ENCODE measurements at places on chromosomes 4 and X.

- DNase-seq = no peak
These were observed 24.7 kb downstream of the CUL4B start for GRCh38 chrX:120536061-120536460.

- no peak for DNase-seq
These were observed at the start of gene SLC16A2 for GRCh38 chrX:74421036-74421739. TSS of gene SLC16A2 (plus strand) at chrX:74421493. CDS start at chrX:74421638, 145 bp downstream.

- peak; percentile 35 for DNase-seq
These were observed 239.4 kb upstream of the STK26 start for GRCh38 chrX:131783555-131784308.

GRCh38 chr4:152100379-152101201 lies 339.8 kb upstream of the GATB start:
- peak; percentile 48 for DNase-seq

GRCh38 chr4:80094191-80094590 lies 21.2 kb upstream of the ANTXR2 start:
- DNase-seq = no peak

DNA sequence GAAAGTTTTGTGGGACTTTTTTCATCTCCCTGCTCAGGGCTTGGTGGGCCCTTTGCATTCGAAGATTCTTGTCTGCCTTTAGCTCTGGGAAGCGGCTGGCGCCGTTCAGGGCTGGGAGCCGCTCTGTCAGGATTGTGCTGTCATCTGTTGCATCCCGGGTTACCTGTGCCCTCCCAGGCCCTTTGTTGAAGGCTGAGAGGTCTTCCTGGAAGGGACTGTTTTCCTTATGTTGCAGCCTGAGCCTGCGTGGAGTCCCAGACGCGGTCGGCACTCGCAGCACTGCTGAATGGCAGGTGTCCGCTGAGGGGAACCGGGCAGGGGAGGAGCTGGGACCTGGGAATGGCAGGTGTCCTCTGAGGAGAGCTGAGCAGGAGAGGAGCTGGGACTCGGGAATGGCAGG lies 15.9 kb downstream of the RGS12 start:
- DNase-seq = no peak

GRCh38 chrX:72052415-72053090 lies 79.2 kb downstream of the RTL5 start:
- no peak for DNase-seq

DNA sequence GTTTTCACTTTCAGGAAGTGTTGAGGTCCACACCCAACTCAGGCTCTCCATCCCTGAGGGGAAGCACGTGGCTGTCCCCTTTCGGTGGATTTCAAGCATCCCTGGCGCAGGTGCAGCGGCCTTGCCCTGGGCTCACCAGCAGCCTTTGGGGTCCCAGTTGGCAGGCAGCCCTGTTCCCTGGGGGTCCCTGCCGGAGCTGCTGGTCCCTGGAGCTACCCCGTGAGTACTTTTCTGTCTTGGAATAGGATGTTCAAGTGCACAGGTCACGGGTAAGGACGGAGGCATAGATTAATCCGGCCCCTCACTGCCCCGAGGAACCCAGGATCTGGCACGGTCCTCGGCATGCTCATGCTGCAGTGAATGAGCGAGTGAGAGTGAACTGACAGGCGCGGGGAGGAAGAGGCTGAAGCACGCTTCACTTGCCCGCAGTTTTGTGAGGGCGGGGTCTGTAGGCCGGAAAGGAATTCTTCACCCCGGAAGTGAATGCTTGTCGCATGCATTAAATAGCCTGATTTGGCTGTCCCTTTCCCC lies 117.2 kb upstream of the FAT1 start:
- no peak for DNase-seq

- no peak for DNase-seq
These were observed 1.6 kb downstream of the RPL34 start for GRCh38 chr4:108622022-108622421.

GRCh38 chr4:121050300-121050699 lies 22.0 kb downstream of the NDNF start:
- no peak for DNase-seq

DNA sequence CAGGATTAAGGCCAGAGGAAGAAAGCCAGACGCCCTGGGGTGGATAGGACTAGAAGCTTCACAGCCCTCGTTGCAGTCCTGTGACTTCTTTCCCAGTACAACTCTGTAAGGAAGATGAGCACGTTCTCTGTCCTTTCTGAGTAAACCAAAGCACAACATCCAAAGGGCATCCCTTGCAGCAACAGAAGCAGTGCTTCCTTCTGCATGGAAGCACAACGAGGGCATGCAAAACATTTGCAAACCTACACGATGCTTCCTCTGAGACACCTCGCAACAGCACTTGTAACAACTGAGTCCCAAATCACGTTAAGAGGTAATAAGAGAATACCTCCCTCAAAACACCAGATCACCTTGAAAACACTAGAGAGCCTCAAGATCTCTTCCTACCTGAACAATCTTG lies 335.7 kb upstream of the RASGEF1B start:
- DNase-seq = no peak

DNA sequence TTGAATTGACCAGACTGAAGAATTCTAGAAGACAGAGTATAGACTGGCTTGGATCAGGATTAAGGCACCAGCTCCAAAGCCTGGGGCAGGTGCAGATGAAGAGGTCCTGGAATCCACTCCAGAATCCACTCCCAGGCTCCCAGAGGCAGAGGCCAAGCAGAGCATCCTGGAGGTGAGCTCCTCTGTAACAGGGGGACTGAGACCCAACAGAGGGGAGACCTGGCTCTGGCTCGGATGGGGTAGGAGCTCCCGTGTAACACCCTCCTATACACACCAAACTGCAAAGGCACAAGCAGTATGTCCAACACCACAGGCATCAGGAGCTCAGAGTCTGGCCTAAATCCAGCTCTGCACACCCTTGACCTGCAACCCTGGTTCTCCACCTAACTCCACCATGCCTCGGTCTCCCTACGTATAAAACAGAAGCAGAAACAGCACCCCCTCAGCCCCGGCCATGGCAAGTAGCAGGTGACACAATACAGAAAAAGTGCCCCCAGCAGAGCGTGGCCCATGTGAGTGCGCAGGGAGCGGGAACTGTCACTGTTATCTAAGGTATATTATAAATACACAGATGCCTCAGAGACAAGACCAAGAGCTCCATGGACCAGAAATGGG lies 14.9 kb downstream of the RNF212 start:
- DNase-seq = no peak

DNA sequence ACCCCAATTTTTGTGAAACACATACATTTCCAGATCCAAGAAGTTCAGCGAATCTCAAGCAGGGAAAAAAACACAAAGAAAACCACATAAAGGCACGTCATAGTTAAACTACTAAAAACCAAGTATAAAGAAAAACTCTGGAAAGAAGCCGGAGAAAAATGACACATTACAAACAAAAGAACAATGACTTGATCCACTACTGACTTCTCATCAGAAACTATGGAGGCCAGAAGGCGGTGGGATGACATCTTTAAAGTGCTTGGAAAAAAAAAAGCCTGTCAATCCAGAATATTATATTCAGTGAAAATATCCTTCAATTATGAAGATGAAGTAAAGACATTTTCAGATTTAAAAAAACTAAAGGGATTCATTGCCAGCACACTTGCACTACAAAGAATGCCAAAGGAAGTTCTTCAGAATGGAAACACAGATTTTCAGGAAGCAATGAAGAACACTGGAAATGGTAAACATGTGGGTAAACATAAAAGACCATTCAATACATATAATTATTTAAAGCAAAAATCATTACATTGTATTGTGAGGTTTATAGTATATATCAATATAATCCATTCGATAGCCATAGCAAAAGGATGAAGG lies 32.6 kb upstream of the PPP2R2C start:
- no peak for DNase-seq

DNA sequence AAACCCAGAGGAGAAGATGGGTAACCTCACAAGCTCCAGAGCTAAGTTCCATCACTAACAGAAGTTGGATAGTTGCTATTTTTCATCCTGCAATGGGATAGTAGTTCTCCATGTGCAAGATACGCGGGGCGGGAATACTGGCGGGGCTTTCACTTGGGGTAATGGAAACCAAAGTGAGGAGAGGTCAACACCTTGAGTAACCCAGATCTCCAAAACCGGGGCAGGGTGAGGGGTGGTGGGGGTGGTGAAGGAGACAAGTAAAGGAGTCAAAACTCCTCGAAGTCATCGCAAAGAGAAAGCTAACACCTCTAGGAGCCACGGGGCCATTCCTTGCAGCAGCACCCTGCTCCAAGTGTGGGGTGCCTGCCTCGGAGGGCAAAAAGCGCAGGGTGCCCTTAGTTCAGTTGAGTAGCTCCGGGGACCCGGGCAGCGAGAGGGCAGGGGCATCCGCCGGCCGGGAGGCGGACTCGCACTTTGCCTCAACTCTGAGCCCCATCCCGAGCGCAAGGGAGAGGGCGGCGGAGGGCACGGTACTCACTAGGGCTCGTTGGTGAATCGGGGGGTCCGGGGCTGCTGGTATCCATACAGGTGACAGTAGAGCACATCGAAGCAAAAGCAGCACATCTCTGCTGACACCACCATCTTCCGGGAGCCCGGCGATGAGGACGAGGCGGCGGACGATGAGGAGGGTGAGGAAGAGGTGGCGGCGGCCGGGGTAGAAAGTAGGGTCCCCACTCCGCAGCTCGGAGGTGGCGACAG lies 645 bp downstream of the AMMECR1 start:
- DNase-seq = peak; percentile 6

- no peak for DNase-seq
These were observed 54.2 kb downstream of the TMA16 start for GRCh38 chr4:163548481-163549243.

DNA sequence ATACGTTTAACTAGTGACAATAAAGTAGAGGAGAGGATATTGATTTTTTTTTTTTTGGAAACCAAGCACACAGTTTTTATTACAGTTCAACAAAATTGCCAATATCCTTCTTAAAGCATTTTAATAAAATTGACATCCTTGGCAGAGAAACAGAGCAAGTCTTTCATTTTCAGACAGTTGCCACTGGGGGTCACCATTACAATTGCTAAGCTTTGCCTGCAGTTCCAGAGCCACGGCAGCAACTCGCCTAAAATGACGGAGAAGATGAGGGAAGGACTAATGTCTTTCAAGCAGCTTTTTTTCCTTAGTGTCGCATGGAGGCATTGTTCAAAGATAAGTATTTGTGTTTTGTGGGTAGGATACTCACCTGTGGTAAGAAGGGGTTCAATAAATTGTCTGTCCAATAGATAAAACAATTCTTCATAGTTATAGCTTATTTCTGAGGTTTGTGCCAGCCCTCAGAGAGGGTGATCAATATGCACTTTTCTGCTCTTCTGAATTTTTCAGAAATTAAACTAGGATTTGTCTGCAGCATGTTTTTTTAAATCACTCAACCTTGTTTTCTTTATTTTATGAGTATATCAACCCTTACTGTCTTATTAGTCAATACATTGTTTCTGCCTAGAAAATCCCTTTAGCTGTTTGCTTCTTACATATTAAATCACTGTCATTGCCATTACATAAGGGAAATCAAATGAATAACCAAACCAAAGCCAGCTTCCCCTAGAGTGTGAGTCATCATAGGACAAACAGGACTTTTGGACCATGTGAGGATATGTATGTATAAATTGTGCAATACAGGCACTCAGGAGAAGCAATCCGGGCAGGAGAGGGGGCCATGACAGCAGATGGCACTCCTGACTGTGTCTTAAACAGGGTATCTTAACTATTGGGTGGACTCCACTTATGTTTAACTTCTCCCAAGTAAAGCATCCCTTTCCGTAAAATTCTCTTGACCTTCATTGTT lies 508.1 kb upstream of the ARX start:
- no peak for DNase-seq

DNA sequence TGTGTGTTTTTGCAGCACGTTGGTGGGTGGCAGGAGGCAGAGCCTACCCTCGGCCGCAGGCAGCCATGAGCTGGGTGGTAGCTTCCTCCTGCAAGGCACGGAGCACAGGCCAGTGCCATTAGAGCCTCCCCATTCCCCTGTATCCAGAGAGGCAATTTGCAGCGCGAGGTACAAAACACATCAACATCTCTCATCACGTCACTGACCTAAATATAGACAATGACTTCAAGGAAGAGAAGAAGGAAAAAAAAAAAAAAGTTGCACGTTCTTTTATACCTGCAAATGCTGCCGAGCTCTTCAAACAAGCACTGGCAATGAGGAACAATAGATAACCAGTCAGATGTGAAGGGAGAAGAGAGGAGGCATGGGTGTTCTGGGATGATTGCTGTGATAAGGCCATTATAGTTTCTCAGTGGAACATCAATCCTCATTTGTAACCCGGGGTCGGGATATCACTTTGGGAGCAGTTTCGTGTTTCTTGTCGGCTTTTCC lies 159.9 kb downstream of the MGST2 start:
- DNase-seq = no peak

DNA sequence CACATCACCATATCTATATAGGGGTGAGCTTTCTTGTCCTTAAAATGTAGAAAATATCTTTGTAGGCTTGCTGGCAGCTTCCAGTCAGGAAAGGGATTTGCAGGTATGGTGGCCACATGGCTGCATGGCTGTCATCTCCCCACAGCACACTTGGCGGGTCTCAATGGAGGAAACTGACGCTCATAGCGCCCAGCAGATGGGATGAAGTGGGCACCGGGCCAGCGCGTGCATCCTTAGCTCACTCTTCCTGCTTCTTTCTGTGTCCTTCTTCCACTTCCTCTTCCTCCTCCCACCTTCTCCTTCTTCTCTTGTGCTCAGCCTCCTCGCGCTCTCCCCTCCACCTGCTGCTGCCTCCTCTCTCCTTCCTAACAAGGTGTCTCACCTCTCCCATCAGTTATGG lies 156.2 kb upstream of the PSAPL1 start:
- no peak for DNase-seq

- DNase-seq = no peak
These were observed 81.8 kb downstream of the FRYL start for GRCh38 chr4:48698029-48698971.

DNA sequence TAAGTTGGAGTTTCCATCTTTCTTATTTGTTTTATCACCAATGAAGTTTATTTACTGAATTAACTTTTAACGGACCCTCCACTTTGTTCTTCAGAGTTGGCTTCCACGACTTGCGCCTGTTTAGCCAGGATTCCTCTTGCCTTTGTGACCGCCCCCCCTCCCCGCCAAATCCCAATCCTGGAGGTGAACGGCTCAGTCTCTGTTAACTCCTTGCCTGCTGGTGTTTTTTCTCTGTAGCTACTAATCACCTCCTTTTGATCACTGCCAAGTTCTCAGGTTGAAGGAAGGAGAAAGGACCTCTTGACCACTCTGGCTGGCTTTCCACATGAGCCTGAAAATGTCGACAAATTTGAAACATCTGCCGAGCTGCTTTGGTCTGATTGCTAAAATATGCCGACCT lies 46.8 kb upstream of the BCOR start:
- no peak for DNase-seq

- no peak for DNase-seq
These were observed 13.5 kb upstream of the GBA3 start for GRCh38 chr4:22678940-22679854.
